ENCODE measurements at places on chromosomes 12 and 14.
A peak's percentile ranks its signal among the peaks of the same experiment; 100 is the strongest.

DNA sequence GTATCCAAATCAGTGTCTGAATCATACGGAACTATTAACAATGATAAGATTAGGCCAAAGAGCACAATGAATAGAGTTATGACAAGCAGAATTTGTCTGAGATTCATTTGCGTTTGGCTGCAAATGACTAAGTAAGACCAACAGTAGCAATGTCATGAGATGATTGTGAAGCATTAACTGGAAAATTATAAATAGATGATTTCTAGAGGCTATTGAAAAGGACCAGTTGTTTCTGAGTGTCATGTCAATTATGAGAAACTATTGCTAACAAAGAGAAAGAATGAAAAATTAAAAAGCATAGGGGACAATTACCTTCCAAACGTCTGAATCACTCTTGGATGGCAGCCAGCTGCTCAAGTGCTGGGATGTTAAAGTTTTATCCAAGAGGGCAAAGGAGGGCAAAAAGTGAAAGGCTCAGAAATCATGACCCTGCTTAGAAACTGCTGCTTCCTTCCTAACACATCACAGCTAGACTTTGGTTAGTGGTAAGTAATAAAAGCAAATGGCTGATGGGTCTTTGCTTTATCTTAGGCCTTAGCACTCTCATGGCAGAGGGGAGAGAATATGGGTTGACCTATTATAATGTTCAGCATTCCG lies 89.0 kb downstream of the AKAP6 start:
- DNase-seq: no peak

- DNase-seq: no peak
Measured at GRCh38 chr14:64604001-64604400, 54.2 kb downstream of the PPP1R36 start.

DNA sequence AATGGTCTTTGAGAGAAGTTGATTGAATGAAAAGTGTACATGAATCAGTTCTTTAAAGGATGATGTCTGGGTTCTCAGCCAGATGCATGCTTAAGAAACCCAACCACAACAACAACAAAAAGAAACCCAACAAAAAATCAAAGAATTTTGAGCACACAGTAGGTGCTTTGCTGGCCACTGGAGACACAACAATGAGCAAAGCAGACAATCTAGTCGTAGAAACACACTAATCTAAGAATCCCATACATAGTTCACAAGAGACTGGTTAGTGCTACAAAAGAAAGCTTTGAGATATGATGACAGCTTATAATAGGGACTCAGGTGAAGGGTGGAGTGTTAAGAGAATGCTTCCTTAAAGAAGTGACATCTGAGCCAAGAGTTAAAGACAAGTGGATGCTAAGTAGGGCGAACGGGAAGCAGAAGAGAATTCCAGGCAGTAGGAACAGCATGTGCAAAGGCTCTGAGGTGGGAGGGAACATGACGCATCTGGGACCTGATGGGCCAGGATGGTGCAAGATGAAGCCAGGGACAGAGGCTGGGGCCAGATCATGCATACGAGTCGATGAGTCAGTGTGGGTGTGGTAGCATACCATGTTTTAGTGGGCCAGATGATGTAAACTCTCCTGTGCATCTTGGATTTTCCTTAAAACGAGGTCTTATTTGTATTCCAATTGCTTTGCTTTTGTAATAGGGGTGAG lies 4.6 kb upstream of the HIP1R start:
- DNase-seq: no peak

GRCh38 chr12:50175716-50176026 lies 8.5 kb upstream of the CERS5 start:
- no peak for DNase-seq

DNA sequence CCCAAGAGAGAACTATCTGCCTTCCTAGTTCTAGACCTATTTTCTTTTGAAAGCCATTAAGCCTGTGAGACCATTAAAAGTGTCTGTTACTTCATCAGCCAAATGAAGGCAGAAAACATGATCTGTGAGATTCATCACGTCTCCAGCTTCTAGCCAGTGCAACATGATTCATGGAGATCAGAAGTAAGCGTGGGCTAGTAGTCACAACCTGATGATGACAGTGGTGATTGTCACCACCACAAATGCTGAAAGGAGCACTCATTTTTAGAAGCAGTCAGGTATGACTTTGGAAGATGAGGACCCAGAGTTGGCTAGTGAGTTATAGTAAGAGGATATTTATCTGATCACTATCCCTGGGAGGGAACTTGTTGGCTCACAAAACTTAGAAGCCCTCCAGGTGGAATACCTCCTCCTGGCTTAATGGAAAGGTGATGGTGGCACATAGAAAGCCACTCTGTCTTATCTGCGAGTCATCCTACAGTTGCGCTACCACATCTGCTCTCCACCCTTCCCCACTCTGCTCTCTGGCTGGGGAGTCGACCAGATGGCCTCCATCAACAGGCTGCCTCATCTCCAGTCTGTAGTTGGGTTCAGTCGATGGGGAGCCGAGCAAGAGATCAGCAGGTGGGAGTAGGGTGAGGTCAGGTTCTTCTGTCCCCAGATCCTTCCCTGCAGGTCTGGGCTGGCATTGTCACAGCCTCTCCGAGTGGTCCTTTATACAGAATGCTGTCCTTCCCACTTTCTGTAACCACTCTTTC lies 317.6 kb upstream of the FKBP4 start:
- no peak for DNase-seq

DNA sequence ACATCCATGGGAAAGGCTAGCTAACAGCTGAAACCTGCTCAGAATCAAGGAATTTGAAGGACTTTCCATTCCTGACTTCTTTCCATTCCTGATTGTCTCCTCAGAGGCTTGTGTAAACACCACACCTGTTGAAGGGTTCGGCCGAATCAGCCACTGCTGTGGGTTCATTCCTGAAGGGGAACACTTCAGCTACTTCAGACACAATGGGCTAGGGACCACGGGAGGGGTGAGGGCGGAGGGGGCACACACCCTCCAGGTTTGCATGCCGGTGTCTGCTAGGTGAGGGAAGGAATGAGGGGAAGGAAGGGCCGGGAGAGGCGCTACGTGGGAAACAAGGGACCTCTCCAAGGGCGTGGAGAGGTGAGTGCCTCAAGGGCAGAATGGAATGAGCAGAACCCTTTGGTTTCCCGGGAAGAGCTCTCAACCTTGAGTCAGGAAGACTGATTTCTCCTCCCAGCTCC lies 1.3 kb downstream of the GPRC5A start:
- DNase-seq: no peak

DNA sequence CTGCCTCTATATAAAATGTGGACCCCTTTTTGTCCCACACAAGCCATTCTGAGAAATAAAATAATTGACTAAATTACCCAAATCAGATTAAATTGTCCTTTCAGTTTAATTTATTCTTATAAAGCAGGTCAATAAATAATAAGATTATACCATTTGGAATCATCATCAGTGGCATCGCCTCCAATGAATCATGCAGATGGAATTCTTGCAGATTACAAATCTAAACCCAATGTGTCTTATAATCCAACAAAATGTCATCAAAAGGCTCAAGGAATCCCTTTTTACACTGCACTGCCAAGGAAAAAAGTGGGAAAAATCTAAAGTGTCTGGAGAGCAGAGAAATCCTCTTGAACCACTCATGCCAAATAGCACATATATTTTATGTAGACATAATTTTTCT lies 138.2 kb upstream of the TSPAN8 start:
- no peak for DNase-seq

GRCh38 chr14:75542588-75543091 lies 20.4 kb downstream of the BATF start:
- peak; percentile 57 for DNase-seq

DNA sequence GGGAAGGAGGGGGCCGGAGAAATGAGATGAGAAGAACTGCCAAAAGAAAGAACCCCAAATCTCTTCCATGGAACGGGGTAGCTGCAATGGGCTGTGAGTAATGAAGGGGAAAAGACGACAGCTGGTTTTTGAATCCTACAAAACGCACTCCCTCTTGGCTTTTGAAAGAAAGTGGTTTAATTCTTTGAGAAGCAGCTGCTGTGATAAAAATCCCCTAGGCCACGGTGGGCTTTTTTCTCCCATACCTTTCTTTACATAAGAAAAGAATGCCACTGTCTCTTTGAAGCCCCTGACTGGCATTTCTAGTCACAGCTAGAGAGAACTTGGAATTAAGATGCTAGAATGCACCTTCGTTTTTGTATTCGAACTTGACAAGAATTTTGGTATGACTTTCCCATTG lies 486.1 kb downstream of the GLT1D1 start:
- no peak for DNase-seq

DNA sequence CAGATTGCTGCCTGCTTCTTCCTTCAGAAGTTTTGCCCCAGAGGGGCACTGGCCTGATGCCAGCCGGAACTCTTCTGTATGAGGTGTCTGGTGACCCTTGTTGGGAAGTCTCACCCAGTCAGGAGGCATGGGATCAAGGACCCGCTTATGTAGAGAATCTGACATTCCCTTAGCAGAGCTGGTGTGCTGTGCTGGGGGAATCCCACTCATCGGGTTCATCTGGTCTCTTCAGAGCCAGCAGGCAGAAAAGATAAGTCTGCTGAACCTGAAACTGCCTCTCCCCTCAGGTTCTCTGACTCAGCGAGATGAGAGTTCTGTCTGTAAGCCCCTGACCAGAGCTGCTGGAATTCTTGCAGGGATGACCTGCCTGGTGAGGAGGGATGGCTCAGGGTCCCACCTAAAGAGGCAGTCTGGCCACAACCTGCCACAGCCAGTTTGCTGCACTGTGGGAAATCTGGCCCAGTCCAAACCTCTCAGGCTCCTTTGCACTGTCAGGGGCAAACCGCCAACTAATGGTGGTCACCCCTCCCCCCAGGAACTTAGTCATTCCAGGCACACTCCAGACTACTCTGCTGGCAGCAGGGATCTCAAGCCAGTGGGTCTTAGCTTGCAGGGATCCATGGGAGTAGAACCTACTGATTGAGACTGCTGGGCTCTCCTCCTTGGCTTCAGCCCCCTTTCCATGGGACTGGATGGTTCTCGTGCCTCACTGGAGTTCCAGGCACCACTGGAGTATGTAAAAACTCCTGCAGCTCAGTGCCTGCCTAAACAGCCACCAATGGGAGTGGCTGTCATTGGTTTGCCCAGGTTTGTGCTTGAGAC lies 4.1 kb downstream of the CLEC2D start:
- DNase-seq: peak; percentile 46

DNA sequence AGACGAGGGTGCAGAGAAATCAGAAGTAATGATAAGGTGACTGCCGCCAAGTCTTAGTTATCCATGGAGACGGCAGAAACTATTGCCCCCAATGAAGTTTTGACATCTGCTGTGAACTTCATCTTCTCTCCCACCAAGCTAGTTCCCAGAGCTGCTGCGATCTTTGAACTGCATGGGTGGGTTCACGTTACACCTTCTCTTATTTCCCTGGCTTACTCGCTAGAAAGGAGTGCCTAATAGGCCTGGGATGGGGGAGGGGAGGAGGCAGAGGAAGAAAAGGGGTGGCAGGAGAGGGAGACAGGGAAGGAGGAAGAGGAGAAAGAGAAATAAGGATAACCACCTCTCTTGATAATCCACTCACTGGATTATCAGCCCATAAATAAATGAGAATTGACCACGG lies 157.1 kb downstream of the NTF3 start:
- DNase-seq: no peak

- peak; percentile 70 for DNase-seq
Measured at GRCh38 chr14:35332517-35333263, 40.5 kb downstream of the PSMA6 start.

GRCh38 chr12:24109381-24110039 lies 160.0 kb upstream of the SOX5 start:
- DNase-seq: no peak

- DNase-seq: no peak
Measured at GRCh38 chr12:128734371-128734770, 89.4 kb downstream of the SLC15A4 start.

DNA sequence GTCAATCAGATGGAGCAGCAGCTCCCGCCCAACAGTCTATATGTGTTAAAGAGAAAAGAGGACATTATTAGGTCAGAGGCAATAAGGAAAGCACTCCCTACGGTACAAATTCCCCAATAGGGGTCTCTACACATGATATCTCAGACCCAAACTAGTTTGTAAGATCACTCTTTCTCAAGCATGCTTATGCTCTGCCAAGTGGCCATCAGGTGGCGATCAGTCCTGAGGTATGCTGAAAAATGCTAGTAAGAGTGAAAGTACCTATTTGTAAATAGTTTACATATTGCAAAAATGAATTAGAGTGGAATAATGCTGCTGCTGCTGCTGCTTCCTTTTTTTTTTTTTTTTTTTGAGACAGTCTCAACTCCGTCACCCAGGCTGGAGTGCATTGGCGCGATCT lies 61.0 kb downstream of the CPM start:
- DNase-seq: no peak

DNA sequence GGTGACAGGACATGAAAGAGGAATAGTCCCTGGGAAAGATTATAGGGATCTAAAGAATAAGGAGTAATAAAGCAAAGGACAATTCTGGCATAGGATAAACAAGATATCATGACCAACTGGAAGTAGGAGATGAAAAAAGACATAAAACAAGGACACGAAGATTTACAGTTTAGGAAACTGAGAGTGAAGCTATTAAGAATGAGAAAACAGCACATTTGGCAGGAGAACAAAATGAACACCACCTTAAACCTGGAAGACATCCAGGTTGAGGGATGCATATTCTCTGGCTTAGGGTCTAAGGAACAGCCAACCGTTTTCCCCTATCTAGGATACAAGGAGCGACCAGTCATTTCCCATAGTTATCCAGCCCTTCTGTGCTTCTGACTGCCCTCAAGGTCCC lies 1.9 kb downstream of the TRIP11 start:
- DNase-seq: no peak

DNA sequence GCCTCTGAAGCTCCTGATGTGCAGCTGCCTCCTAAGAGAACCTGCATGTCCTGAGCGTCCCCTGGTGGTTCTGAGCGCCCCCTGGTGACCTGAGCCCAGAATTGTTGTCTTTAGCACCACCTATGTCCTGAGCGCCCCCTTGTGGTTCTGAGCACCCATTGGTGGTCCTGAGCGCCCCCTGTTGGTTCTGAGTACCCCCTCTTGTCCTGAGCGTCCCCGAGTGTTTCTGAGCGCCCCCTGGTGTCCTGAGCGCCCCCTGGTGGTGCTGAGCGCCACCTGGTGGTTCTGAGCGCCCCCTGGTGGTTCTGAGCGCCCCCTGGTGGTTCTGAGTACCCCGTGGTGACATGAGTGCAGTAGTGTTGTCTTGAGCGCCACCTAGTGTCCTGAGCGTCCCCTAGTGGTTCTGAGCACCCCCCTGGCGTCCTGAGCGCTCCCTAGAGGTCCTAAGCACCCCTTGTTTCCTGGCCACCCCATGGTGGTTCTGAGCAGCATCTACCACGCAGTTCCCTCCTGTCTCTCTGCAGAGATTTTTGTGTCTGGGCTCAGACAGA lies 782.5 kb downstream of the TMEM121 start:
- DNase-seq: peak; percentile 96

GRCh38 chr12:76464631-76465166 lies 94.9 kb downstream of the OSBPL8 start:
- no peak for DNase-seq
